ENCODE measurements at places on chromosomes 7 and 10. TPM values are rescaled to one million over a fixed set of nuclear protein-coding genes. Genes with fewer than 3 reads are reported as not detected.

Gene MMP21
- total RNA-seq: not detected

Gene KIAA1217
- total RNA-seq: 12.8 TPM

Gene SSC4D
- 1.1 TPM for total RNA-seq

Gene TRAPPC14
- 7.7 TPM for total RNA-seq

Gene SFXN3
- 84.2 TPM for total RNA-seq

Gene HTR5A
- total RNA-seq: not detected

Gene LRRC18
- not detected for total RNA-seq

Gene TMEM236
- 1.6 TPM for total RNA-seq

Gene NIPSNAP2
- total RNA-seq: 92.3 TPM

DNA sequence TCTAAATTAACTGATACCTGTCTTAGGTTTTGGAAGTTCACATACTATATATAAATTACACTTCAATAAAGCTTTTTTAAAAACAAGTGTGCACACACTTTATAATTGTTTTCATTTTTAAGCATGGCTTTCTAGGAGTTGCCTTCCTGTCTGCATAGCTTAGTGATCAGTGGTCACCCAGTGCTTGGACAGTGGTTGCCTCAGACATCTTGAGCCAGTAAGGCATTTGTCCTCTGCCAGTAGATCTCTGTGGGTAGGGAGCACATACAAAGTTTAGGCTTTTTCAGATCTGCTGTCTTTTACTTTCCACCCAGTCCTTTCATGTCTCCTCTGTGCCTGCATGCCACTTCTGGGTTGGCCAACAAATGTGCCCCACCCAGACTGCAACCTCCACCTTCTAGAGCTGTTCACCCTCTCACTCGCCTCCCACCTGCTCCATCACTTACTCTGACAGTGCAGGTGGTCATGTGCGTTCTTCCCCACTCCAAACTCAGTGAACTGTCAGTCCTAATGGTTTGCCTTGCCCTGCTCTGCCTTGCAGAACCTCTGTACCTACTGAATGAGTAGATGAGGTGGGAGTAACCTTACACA lies 31.7 kb downstream of the TPST1 start:
- no peak for ATAC-seq

DNA sequence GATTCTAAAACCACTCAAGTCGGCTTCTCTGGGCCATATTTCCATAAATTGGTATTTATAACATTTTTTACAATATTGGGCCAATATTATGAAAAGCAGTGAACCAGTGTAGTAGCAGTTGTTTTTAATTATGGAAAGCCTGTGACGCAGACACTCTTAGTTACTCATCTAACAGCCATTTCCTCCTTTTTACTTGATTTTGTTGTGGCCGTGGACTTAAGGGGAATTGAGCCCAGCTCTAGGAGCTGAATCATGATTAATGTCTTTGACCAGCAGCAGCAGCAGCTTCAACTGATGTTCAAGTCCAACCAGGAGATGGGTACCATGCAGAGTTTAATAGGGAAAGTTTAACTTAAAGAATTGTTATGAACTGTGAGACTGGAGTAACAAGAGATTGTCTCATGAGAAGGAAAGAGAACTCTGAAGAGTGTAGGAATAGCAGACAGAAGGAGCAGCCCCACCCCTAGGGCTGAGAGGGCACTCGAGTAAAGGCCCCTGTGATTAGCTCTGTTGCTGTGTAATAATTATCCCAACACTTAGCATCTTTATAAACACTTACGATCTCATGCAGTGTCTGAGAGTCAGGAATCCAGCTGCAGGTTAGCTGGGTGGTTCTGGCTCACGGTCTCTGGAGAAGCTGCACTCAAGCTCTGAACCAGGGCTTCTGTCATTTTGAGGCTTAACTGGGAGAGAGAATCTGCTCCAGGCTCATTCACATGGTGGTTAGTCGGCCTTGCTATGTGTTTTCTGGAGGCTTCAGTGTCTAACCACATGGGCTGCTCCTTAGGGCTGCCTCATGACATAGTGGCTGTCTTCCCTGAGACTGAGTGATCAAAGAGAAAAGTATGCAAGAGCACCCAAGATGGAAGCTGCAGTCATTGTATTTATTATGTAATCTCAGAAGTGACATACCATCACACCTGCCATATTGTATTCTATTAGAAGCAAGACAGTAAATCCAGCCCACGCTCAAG lies 4.6 kb downstream of the LANCL2 start:
- no peak for ATAC-seq

DNA sequence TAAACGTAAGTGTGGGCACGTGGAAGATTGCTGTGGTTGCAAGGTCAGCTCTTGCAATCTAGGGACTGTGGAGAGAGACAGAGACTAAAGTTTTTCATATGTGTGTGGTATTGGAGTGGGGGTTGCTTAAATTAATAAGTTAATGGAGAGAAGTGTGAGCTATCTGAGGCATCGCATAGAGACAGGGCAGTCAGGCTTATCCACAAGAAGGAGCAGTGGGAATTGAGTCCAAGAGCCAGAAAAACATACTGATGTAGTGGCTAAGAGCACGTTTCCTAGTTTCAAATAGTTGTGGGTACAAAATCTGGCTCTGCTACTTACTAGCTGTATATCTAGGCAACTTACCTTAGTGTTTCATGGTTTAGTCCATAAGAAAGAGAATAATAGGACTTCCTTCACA lies 65.8 kb downstream of the SORCS3 start:
- ATAC-seq: no peak

GRCh38 chr10:125531465-125531864 lies 151.5 kb downstream of the TEX36 start:
- no peak for ATAC-seq

DNA sequence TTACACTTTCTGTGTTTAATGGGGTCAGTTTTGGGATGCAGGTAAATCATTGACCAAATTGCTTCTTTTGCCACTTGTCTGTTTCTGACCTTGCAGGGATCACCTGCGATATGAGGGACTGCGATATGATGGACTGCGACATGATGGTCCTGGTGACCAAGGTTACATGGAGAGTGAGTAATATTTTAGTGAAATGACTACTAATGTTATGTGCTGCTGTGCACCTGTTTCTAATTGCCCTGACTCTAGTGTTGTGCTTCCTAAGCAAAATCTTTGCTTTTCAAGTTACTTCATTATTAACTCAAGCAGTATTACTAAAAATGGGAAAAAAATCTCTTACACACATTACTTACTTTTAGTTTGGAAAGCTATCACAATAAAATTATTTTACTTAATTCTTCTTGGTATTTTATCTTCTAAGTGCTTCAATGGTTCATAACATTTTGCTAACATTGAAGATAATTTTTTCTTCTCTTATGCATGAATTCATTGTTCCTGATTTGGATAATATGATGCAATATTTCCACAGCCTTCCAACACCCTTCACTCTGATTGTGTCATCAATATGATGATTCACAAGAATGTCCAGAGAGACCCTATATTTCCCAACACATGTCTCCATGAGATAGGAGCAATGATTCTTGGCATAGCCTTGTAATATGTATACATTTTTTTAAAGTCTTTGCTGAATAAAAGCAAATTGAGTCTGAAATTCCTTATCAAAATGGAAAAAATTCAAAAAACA lies 306.2 kb upstream of the AKR1E2 start:
- ATAC-seq: peak; percentile 74

GRCh38 chr10:94402843-94403379 lies 570 bp downstream of the TBC1D12 start:
- peak; percentile 9 for ATAC-seq

DNA sequence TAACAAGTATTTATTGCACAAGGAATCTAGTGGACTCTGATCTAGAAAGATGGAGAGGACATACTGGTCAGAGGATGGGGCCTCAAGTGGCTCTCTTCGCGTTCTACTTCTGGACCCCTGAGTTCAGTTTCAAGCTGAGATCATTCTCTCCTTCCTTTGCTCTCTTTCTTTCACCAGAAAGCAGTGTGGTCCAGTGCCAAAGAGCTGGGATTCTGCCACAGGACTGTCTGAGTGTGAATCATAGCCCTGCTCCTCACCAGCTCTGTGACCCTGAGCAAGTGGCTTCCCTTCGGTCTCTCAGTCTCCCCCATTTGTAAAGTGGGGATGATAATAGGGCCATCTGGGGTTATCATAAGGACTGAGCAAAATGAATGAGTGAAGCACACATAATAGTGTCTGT lies 715.2 kb downstream of the SUGCT start:
- no peak for ATAC-seq

Measured in gastroesophageal sphincter (tissue), 4 donors.